ENCODE measurements at places on chromosomes 13 and 19. TPM values are rescaled to one million over a fixed set of nuclear protein-coding genes. Genes with fewer than 3 reads are reported as not detected.

DNA sequence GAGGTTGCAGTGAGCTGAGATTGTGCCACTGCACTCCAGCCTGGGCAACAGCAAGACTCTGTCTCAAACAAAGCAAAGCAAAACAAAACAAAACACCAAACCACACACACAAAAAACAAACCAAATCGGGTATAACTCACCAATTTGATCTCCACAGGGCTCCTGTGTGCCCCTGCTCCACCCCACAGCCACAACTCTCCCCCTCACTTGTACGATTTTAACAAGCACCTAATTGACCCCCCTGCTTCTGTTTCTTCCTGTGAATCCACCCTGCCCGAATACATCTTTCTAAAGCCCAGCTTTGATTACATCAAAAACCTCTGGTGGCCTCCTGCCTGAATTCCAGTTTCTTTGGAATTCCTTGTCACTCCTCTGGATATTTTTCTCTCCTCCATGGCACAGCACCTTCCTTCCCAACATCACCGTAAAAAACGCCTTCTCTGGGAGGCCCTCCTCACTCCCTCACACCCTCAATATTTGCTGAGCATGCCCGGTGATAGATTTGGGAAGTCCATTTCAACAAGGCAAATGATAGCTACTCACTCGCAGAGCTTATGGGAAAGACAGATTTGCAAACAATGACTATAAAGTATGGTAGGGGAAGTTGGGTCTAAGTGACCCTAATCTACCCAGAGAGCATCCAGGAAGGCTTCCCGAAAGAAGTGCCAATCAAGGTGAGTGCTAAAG lies 11.6 kb upstream of the RANBP3 start:
- H3K4me3 ChIP-seq, result no peak overlapping the region
- peaks cover 34% of the 10 kb centered on the region for H3K4me1 ChIP-seq
- no peaks in the 10 kb centered on the region for H3K27me3 ChIP-seq
- no peaks in the 10 kb centered on the region for H3K36me3 ChIP-seq
- DNase-seq, result no peak
- no peak overlapping the region for H3K27ac ChIP-seq

DNA sequence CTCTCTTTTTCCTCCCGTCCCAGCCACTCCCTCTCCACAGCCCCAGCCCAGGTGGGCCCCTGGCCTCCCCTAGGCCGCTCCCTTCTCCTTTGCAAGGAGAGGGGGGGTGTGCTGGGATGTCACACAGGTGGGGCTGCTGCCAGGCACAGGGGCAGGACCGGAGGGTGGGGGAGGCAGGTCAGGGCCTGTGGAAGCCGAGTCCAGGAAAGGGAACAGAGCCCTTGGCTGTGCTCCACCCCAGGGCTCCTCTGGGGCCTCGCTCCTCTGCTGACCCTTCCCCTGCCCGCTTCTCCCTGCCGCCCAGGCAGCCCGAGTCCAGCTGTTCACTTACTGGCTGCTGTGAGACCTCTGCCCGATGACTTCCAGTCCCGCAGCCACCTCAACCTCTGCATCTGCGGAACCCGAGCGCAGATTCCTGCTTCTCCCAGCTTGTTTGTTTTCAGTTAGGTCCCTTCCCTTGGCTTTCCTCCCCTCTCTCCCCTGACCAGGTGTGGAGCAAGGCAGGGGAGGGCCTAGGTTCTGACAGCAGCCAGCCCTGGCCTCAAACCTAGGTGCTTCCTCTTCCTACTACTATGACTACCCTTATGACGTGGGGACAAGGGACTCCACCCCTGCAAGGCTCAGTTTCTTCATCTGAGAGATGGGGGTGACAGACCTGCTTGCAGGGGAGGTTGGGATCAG lies 850 bp upstream of the KLK11 start:
- no peak overlapping the region for H3K4me3 ChIP-seq
- H3K27ac ChIP-seq, result no peak overlapping the region
- H3K27me3 ChIP-seq, result no peaks in the 10 kb centered on the region
- no peak for DNase-seq
- no peaks in the 10 kb centered on the region for H3K36me3 ChIP-seq

Gene DENND1C
- not detected for total RNA-seq

GRCh38 chr13:112806739-112807652 lies 117.2 kb downstream of the ATP11A start:
- H3K4me1 ChIP-seq, result no peaks in the 10 kb centered on the region
- no peak overlapping the region for H3K27ac ChIP-seq
- no peak for DNase-seq
- H3K4me3 ChIP-seq, result no peak overlapping the region
- no peaks in the 10 kb centered on the region for H3K36me3 ChIP-seq

Gene GJB2
- 0.27 TPM for total RNA-seq

Gene SLC7A9
- total RNA-seq, result 0.37 TPM

DNA sequence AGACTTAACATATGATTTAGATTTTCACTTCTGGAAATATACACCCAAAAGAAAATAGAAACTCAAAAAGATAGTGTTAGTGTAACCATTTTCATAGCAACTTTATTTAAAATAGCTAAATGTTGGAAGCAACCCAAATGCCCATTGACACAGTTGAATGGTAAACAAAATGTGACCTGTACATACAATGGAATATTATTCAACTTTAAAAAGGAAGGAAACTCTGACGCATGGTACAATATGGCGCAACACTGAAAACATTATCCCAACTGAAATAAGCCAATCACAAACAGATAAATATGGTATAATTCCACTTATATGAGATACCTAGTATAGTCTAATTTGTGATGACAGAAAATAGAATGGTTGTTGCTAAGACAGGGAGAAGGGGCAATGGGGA lies 1456.1 kb upstream of the MIR17HG start:
- H3K27me3 ChIP-seq, result no peaks in the 10 kb centered on the region
- H3K4me1 ChIP-seq, result no peaks in the 10 kb centered on the region
- DNase-seq, result no peak
- H3K36me3 ChIP-seq, result no peaks in the 10 kb centered on the region
- no peak overlapping the region for H3K4me3 ChIP-seq
- no peak overlapping the region for H3K27ac ChIP-seq
